Epithelial cell of proximal tubule (primary cell): ENCODE measurements at places on chromosomes 2 and 18. TPM values are rescaled to one million over a fixed set of nuclear protein-coding genes. Genes with fewer than 3 reads are reported as not detected.

ASB18 gene
- not detected in 2 replicates for total RNA-seq

COL4A3 gene
- total RNA-seq = under 0.01 and 1.1 TPM in 2 replicates

FHOD3 gene
- total RNA-seq = 27.3 and 28.4 TPM in 2 replicates

GPR17 gene
- total RNA-seq = not detected in 2 replicates

STPG4 gene
- total RNA-seq = 0.58 TPM in 1 of 2 replicates, not detected in the other

IHH gene
- total RNA-seq = 0.29 TPM in 1 of 2 replicates, not detected in the other

- no peak for DNase-seq
Measured at GRCh38 chr2:85682378-85682777, 11.8 kb upstream of the GNLY start.

- no peak for DNase-seq
Measured at GRCh38 chr18:37305066-37305465, 260.5 kb downstream of the CELF4 start.

GRCh38 chr18:76259096-76259495 lies 235.9 kb downstream of the ZNF516 start:
- no peak for DNase-seq

- DNase-seq = no peak
Measured at GRCh38 chr18:13726972-13727331, 479 bp downstream of the RNMT start.

GRCh38 chr2:145431181-145431951 lies 911.4 kb upstream of the ZEB2 start:
- DNase-seq = no peak

- no peak for DNase-seq
Measured at GRCh38 chr2:56613254-56613653, 429.5 kb downstream of the CCDC85A start.

DNA sequence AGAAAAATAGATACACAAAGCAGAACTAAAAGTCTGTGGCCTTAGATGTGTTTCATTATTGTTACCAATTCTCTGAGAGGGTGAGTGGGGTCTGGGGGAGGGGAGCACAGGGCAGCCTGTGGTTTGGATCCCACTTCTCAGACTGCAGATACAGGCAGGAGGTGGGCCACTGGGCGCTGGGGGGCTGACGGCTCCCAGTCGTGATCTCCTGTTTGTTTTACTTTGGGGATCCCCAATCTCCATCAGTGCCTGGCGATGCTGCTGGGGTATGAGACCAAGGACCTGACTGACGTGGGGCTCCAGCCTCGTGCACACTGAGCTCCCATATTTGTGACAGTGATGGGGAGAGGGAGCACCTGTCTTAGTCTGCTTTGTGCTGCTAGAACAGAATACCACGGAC lies 54.9 kb downstream of the EDAR start:
- no peak for DNase-seq

DNA sequence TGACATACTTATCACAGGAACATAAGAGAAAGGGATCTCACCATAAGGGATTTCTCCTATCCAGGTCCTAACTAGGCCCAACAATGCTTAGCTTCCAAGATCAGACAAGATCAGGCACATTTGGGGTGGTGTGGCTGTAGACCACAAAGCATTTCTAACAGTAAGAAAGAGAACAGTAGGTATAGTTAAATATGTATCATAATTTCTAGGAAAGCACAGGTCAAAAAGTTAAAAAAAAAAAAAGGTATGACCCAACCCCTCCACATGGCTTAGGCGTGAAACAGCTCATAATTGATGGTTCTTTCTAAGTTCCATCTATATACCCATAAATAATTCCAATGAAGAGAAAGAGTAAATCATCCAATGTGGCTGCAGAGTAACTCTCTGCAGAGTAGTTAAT lies 6.9 kb downstream of the PRKD3 start:
- no peak for DNase-seq

GRCh38 chr2:8249141-8249540 lies 432.7 kb upstream of the ID2 start:
- DNase-seq = no peak

- DNase-seq = no peak
Measured at GRCh38 chr18:45998244-45998643, 31.1 kb upstream of the EPG5 start.

DNA sequence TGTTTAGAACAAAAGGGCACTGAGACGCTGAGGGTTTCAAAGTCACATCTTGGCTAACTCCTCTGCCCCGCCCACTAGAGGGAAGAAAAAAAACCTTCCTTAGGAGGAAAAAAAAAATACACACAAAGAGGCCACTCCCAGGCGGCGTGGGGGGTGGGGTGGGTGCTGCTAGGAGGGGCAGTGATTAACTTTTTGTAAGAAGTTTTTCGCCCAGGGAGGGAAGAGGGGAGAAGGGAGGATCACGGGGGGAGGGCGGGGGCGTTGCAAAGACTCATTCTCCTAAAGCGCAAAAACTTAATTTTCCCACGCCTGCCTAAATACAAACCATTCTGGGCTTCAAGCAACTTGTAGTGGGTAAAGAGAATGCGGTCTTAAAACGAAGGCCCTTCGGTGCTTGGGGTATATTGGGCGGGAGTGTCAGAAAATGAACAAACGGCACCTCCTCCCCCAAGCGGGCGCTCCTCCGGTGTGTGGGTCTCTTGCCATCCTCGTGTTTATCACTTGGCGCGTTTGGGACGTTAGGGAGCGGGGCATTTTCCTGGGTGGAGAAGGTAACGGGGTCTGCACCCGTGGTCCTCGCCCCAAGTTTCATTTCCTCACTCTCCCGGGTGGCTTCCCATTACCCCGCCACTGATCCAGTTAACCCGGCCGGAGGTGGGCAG lies 1.7 kb downstream of the CXCR4 start:
- no peak for DNase-seq

DNA sequence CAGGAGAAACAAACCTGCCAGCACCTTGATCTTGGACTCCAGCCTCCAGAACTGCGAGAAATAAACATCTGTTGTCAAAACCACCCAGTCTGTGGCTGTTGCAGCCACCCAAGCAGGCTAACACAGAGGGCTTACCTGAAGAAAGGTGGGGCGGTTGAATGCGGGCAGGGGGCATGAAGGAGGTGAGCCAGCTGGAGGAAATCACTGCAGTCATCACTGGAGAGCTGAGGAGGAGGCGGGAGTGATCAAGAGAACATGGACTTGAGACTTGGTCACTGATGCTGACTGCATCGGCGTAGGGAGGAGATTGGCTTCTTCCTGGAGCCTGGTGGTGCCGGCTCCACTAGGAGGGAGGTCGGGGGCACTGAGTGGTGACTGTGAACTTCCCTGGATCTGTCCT lies 14.6 kb upstream of the ARMC9 start:
- no peak for DNase-seq

GRCh38 chr18:42756214-42756613 lies 359.3 kb downstream of the RIT2 start:
- no peak for DNase-seq

DNA sequence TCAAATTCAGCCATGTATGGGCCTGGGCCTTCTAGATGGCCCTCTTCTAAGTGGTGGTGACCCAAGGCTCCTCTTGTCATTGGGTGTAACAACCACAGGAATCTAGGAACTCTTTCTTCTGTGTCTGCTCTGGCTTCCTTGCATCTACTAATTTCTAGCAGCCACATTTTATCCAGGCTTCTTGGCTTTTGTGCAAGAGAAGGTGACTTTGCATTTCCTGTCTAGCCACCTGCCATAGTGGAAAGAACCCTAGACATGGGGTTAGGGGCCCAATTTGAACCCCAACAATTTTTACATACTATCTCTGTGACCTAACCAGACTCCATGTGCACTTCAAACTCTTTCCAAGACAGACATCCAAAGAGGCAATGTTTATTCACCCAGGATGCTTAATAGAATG lies 25.1 kb downstream of the SMYD1 start:
- no peak for DNase-seq

GRCh38 chr2:171541202-171541887 lies 19.1 kb downstream of the CYBRD1 start:
- DNase-seq = no peak

- no peak for DNase-seq
Measured at GRCh38 chr18:55864281-55864680, 276.3 kb upstream of the TCF4 start.

GRCh38 chr2:2326068-2327040 lies 4.7 kb downstream of the MYT1L start:
- no peak for DNase-seq
